ENCODE measurements at places on chromosomes 5 and 9. TPM values are rescaled to one million over a fixed set of nuclear protein-coding genes. Genes with fewer than 3 reads are reported as not detected.

The SLC45A2 gene
- total RNA-seq: 0.16 TPM

DNA sequence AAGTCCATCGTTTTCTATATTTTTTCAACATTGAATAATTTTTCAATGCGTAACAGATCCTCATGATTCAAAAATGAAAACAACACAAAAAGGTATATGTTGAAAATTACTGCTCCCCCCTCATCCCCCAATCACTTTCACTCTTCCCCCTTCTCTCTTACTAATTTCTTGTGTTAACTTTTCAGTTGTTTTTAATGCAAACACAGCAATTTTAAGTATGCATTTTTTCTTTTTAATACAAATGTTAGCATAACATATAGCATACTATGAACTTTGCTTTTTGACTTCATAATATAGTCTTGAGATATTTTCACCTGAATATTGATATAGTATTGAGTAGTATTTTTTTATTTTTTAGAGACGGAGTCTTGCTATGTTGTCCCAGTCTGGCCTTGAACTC, 41.1 kb upstream of the CAMK4 start:
- DNase-seq: no peak

- peak; percentile 38 for DNase-seq
Measured at GRCh38 chr5:149995385-149996204, 4.9 kb downstream of the TIGD6 start.

The KIAA0825 gene
- 37.6 TPM for total RNA-seq

- DNase-seq: no peak
Measured at GRCh38 chr5:171351536-171352073, 36.0 kb upstream of the NPM1 start.

The GMCL2 gene
- not detected for total RNA-seq

The PCA3 gene
- 0.16 TPM for total RNA-seq

DNA sequence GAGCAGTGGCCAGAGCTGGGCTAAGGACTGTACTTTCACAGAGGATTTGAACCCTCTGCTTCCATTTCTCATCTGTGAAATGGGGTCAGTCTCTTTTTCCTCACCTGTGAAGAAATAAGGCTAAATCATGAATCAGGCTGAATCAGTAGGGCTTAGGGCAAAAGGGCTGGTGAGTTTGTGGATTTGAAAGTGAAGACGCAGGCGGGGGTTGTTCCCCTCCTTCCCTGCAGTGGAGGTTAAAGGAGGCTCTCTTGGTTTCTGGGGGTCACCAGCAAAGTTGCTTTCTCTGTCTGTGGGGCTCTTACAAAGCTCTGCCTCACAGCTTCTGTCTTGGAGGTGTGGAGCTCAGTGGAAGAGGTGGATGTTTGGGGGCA, 17.6 kb upstream of the NDST1 start:
- DNase-seq: no peak

DNA sequence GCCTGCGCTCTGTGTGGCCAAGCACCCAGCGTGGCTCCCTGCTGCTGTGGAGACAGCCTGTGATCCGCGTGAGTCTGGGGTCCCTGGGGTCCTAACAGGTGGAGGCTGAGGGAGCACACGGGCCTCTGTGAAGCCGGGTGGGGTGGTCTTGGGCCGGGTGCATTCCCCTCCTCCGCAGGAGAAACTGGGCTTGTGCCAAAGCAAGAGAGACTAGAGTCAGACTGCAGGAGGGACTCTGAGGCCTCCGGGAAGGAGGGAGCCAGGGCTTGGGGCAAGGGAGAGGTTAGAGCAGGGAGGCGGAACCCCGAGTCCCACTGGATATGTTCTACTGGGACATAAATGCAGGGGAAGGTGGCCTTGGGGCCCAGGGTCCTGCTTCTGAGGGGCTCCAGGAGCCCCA, 10.5 kb downstream of the DNLZ start:
- no peak for DNase-seq

The NTRK2 gene
- total RNA-seq: 266 TPM

DNA sequence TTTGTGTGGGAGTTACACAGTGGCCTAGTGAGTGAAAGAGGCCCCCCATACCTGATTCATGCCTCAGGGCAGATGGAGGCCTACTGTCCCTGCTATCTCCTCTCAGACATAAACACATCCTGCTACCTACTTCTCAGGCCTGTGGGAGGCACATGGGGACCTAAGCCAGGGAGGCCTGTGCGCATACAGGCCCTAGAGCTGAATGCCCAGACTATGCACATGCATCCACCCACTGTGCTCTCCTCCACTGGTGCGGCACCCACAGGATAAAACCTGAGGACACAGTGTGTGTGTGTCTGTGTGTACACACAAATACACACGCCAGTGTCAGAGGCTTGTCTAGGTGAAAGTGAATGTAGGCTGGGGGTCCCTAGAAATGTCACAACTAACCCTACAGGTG, 1.4 kb downstream of the PAX5 start:
- no peak for DNase-seq

- no peak for DNase-seq
Measured at GRCh38 chr5:76062502-76063041, 20.6 kb upstream of the SV2C start.

DNA sequence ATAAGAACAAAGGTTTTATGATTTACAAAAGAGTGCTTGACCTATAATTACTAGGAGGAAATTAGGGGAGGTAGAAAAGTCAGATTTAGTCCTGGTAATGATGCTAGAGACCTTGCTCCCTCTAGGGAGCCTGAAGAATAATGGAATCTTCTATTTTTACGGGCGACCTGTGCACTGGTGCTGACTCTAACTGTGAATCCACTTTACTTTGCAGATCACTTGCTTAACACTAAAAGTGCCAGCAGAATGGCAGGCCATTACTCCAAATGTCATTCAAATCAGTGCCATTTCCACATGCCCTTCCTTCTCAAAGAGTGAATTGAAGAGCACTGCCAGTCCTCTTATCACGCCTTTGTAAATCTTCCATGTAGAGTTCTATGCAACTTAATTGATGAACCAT, 359.4 kb upstream of the ARRDC3 start:
- no peak for DNase-seq

DNA sequence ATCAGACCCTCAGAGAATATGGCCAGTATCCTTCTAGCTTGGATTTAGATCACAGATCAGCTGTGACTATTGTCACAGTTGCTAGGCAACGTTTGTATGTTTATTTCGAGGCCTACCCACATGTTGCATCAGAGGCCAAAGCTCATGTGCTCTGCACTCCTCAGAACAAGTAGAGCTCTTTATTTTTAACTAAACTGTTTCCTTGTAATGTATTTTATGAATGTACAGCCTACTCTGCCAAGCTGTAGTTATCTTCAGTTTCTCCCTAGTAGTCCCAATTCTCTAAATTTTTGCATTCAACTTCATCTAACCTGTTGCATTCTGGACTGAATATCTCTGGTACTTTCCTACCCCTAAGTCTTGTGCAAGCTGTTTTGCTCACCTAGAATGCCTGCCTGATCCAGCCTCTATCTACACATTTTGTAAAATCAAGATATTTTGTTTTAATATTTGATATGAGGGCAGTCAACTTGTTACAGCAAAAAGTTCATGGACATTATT, 52.8 kb downstream of the CAST start:
- DNase-seq: no peak

DNA sequence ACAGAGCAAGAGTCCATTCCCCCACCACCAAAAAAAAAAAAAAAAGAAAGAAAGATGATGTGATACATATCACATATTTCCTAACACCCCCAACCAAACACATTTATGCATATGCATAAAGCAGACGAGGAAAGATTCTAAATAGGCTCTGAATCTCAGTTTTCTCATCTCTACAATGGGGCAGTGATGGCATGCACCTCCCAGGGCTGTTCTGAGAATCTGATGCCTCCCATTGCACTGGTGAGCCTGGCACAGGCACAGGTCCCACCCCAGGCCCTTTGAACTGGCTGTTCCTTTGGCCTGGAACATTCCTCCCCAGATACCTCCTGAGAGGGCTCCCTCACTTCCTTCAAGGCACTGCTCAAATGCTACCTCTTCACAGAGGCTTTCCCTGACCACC, 116.5 kb downstream of the C9orf50 start:
- DNase-seq: no peak

GRCh38 chr5:31196309-31196708, 2.8 kb downstream of the CDH6 start:
- DNase-seq: no peak

The IL7R gene
- total RNA-seq: under 0.01 TPM

DNA sequence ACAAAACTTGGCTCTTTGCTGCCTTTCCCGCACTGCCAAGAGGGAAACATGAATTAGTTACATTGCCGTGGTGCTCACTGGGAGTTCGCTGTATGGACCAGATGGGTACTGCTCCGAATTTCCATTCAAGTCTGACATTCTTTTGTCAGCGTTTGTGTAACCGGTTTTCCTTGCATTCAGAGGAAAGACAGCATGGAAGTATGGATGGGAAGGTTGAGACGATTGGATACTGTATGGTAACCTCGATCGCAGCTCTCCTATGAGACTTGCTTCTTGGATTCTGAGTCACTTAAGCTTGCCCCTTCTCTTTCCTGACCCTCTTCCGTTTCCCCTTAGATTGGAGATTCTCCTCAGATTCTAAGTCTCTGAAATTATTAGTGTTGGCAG, 625 bp upstream of the UBLCP1 start:
- DNase-seq: peak; percentile 4

DNA sequence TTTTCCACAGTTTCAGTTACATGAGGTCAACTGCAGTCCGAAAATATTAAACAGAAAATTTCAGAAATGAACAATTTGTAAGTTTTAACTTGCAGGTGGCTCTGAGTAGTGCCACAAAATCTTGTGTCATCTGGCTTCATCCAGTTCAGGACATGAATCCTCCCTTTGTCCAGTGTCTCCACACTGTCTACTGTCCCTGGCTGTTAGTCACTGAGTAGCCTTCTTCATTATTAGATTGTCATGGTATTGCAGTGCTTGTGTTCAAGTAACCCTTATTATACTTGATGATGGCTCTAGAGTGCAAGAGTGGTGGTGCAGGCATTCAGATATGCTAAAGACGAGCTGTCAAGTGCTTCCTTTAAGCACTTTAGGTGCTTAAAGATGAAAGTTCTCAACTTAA, 65.3 kb downstream of the CFAP95 start:
- no peak for DNase-seq

The TCF7 gene
- not detected for total RNA-seq

DNA sequence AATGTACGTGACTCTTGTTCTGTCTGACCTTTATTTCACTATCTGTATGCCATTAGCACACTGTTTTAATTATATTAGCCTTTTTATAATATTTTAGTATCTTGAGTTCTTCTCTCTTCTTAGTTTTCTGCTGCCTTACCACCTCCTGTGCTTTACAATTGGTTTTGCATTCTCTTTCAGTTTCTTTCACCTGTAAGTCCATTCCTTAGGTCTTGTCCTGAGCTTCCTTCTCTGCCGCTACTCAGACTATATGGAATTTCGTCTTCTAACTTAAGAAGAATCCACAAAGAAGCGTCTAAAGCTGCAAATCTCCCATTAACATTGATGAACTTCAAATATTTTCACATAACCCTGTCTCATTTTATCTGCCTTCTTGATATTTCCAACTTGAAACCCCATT, 642.9 kb downstream of the MAT2B start:
- no peak for DNase-seq

The PCDHA9 gene
- 18.6 TPM for total RNA-seq

GRCh38 chr9:13904311-13904710, 409.6 kb downstream of the NFIB start:
- DNase-seq: no peak

GRCh38 chr5:134365604-134366003, 1.4 kb downstream of the CDKL3 start:
- no peak for DNase-seq

The ARHGEF39 gene
- 0.94 TPM for total RNA-seq

The IFNA17 gene
- total RNA-seq: not detected

The ADRB2 gene
- total RNA-seq: 1.6 TPM

The SMIM33 gene
- total RNA-seq: not detected

DNA sequence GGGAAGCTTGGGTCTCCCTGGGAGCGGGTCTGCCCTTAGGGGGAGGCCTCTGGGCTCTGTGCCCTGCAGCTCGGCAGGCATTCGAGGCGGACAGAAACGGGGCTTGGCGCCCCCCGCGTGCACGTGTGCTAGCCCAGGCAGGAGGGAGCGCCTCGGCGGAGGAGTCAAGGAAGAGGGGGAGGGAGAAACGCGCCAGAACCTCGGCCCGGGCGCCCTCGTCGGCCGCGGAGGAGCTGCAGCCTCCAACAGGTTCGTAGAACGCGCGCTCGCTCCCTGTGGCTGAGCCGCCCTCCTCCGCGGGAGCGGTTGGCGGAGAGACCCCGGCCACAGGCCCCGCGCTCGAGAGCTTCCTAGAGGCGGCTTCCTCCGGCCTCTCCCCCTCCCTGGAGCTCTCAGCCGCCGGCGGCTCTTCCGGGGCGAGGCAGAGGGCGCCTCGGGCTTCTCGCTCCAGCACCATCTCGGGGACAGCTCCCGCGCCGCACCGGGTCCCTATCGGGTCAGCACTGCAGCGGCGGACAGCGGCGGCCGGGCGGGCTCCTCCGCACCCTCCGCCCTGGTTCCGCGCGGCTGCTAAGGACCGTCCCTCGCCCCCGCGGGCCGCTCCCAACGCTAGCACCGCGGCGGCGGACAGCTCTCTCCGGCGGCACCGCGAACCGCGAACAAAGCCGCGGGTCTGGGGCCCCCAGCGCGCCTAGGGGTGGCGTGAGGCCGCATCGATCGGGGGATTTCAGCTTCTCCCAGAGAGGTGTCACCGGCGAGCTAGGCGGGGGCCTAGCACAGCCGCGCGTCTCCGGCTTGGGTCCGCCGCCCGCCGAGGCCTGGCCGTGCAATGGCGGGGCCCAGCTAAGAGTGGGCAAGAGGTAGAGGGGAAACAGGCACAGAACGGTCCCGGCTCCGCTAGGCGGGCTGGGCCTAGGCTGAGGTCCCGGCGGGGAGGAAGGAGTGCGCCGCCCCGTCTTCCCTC, 74.6 kb upstream of the CPLX2 start:
- DNase-seq: no peak

- no peak for DNase-seq
Measured at GRCh38 chr5:76859591-76860247, 9.9 kb downstream of the S100Z start.

DNA sequence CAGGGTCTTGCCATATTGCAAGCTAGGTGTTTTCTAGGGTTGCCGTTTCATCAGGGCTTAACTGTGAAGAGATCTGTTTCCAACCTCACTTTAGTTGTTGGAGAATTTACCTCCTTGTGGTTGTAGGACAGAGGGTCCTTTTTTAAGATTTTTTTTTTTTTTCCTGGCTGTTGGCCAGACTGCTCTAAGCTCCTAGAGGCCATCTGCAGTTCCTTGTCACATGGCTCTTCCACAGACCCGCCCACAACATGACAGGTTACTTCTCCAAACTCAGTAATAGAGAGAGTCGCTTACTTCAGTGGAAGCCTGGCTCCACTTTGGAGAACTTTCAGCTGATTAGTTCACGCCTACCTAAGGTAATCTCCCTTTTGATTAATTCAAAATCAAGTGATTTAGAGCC, 543.7 kb downstream of the DMRTA1 start:
- DNase-seq: no peak

The SHISAL2B gene
- total RNA-seq: not detected

DNA sequence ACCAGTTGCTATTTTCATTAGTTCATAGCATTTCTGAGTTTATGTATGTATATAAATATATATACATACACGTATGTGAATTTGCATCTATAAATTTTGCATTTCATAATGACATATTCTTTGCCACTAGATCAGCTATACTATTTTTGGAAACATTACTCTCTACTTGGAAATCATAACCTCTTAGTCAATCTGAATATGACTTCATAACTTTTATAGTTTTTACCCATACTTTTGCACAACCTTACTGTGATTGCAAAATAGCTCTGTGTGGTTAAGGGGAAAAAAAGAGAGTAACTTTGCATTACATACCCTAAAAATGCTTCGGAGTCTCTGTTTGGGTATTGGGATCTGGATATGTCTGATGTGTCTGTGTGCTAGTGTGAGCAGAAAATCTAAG, 44.9 kb upstream of the ADAMTSL1 start:
- DNase-seq: no peak

- no peak for DNase-seq
Measured at GRCh38 chr9:94665613-94666012, 26.3 kb upstream of the FBP1 start.

Data from occipital lobe (tissue), 3 donors.